K562 (cell line): ENCODE measurements at places on chromosomes 2 and 18. TPM values are rescaled to one million over a fixed set of nuclear protein-coding genes. Genes with fewer than 3 reads are reported as not detected.

Gene ATF2
- polyA plus RNA-seq = 30.6 and 32.2 TPM in 2 replicates

Gene CFAP53
- 1.9 TPM in 2 replicates for polyA plus RNA-seq

Gene FBLN7
- not detected in 2 replicates for polyA plus RNA-seq

Gene HTRA2
- 65.8 and 78.9 TPM in 2 replicates for polyA plus RNA-seq

Gene HOXD10
- not detected in 2 replicates for polyA plus RNA-seq

Gene SPATA3
- not detected in 2 replicates for polyA plus RNA-seq
